IPS DF 19.7 (cell line): ENCODE measurements at places on chromosomes 16 and 17.
A peak's percentile ranks its signal among the peaks of the same experiment; 100 is the strongest.

- DNase-seq: no peak
Observed at GRCh38 chr16:89537549-89537925, 22.9 kb upstream of the RPL13 start.

DNA sequence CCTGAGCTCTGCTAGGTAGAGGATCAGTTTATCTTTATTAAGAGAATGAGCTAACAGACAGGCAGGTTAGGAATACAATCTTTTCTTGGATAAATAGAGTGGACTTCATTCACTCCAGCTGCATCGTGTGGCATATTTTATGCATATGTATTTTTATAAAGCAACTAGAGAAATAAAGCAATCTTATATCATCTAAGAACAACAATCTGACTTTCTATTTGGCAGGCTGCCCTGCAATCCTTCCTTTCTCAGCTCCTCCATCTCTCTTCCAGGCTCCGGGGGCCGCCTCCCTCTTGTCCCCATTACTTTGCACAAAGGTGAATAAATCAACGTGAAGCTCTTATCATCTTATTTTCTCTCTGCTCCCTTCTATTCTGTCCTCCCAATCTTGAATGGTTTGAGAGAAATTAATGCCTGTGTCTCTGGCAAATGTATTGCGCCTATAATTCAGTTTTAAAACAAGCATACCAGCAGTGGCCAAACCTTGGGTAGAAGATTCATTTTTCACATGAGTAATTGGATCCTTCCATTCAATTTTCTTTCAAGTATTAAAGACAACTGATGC lies 64.5 kb downstream of the HS3ST3A1 start:
- DNase-seq: no peak

GRCh38 chr17:57662644-57663308 lies 82.3 kb downstream of the CCDC182 start:
- DNase-seq: peak; percentile 72

- DNase-seq: no peak
Observed at GRCh38 chr16:2675021-2675420, 7.3 kb upstream of the KCTD5 start.

DNA sequence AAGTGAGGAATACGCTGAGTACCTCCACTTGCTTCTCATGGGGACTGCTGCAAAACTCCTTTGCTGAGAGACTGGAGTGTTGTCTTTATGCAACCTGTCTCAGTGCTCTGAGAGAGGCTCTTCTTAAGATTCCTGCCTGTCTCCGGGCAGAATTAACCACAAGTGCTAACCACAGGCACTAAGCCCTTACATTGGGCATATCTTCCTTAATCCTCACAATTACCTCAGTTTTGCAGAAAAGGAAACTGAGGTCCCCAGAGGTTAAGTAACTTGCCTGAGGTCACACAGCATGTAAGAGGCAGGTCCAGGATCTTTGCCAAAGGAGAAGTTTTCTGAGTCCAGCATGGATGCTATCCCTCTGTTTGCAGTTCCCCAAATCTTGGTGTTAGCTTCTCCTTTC lies 86.0 kb downstream of the GP2 start:
- no peak for DNase-seq

- DNase-seq: no peak
Observed at GRCh38 chr17:8806926-8807550, 7.9 kb upstream of the MFSD6L start.

- DNase-seq: no peak
Observed at GRCh38 chr17:2138318-2138717, 83.4 kb downstream of the HIC1 start.

DNA sequence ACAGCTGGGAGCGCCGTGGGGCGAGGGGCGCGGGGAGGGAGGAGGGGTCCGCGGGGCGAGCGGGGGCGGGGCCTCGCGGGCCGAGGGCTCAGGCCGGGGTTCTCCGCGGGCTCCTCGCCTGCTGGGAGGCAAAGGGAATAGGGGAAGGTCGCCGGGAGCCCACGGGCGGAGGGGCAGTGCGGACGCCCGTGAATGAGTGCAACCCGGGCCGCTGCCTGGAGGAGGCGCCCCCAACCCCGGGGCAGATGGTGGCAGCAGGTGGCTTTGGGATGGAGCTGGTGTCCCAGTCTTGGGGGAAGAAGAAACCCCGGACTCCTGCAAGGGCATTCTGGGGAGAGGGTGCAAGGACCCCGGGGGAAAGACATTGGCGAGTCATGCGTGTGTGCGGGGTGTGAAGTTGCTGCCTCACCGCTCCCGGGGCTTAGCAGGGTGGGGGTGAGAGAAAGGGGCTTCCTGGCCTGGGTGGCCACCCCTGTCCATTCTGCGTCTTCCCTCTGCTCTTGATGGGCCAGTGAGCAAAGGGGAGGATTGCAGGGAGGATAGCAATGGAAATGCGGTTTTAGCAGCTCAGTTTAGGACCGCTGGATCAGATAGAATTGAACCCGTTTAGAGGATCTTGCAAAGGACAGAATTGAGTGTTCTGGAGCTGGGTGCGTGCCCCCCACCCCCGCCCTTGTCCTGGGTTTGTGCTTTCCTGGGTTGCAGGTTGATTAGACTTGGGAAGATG lies 526 bp downstream of the KIAA0513 start:
- no peak for DNase-seq

GRCh38 chr17:34578016-34578415 lies 1.4 kb upstream of the TMEM132E start:
- DNase-seq: no peak

DNA sequence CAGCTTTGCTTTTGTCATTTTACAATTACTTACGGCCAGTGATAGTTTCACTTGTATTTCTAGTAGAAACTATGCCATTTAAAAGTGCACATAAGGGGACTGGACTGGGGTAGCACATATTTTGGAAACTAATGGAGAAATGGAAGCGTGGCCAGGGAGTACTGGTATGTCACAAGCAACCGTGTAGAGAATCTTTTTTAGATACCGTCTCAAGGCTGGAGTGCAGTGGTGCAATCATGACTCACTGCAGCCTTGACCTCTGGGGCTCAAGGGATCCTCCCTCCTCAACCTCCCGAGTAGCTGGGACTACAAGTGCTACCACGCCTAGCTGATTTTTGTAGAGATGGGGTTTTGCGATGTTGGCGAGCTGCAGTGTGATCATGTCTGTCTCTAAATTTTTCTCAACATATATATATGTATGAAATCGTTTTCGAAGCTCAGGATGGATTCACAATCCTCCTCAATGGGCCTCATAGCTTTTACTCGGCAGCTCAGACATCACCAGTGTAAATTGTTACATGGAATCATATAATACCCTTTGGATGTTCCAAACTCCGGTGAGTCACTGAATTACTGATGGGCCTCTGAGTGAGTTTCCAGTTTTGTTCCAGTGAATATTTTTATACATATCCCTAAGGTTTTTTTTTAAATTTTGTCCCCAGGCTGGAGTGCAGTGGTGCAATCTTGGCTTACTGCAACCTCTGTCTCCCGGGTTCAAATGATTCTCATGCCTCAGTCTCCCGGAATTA lies 51.7 kb downstream of the ZNF778 start:
- no peak for DNase-seq

DNA sequence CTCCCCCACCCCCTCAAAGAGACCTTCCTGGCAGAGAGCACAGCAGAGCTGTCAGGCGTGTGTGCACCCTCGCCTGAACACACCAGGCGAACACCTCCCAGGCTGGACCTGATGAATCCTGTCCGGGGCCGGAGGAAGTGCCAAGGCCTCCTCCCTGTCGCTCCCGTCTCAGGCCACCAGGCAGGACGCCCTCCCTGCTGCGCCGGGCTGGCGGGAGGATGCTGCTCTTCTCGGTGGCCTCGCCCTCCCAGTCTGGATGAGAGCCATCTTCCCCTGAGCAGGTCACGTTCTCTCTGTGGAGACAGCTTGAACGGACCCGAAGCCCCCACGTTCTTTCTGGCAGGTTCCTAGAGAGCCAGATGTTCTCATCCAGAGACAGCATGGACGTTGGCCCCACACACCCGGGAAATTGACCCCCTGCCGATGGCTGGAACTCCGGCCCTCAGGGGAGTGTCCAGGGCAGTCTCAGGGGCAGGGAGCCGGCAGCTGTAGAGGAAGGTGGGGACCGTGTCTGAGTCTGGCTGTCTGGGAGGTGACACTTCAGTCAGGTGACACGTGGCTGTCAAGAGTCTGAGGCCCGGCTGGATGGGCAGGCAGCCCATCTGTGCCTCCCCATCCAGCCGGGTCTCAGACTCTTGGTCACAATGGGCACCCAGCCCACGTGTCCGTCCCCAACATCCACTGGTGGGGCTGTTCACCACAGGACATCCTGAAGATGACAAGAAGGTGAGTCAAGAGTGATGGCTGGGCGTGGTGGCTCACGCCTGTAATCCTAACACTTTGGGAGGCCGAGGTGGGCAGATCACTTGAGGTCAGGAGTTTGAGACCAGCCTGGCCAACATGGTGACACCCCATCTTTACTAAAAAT lies 5.0 kb upstream of the TIMP2 start:
- no peak for DNase-seq

GRCh38 chr16:87442581-87442966 lies 50.2 kb downstream of the ZCCHC14 start:
- DNase-seq: no peak

GRCh38 chr17:67360880-67361279 lies 5.5 kb downstream of the PSMD12 start:
- no peak for DNase-seq

DNA sequence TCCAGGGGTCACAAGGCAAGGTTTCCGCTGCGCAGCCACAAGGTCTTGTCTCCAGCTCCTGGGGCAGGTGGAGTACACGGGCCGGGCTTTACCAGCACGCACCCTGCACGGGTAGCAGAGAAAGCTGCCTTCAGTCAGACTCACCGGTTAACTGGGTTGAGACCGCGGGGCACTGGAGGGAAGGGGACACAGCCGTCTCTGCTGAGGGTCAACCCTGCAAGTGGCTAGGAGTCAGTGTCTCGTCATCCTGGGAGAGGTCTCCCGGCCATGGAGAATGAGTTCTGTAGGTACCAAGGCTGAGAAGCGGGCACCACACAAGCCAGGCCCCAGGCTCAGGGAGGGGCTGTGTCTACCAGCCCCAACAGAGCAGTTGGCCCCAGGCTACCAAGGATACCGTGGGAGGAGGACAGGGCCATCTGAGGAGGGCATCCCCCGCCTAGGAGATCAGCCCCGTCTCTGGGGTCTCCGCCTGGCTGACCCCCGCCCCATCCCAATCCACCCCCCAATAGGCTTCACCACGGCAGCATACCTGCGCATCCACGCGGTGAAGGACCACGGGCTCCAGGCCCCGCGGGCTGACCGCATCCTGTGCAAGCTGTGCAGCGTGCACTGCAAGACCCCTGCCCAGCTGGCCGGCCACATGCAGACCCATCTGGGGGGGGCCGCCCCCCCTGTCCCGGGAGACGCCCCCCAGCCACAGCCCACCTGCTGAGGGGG lies 2.8 kb upstream of the PRRT2 start:
- no peak for DNase-seq

DNA sequence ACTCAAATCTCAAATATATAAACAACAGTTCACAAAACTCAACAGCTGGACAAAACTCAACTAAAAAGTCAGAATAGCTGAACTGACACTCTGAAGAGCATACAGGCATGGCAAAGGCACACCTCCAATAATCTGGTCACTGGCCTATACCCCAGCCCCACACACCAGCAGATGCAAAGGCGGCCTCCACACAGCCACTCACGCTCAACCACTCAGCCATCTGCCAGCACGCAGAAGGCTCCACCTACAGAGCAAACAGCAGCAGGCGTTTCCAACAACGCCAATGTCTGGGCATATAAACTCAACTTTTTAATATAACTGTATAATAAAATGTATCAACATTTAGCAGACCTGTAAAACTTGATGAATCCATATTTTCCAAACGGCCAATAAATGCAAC lies 17.2 kb downstream of the USP7 start:
- DNase-seq: no peak

DNA sequence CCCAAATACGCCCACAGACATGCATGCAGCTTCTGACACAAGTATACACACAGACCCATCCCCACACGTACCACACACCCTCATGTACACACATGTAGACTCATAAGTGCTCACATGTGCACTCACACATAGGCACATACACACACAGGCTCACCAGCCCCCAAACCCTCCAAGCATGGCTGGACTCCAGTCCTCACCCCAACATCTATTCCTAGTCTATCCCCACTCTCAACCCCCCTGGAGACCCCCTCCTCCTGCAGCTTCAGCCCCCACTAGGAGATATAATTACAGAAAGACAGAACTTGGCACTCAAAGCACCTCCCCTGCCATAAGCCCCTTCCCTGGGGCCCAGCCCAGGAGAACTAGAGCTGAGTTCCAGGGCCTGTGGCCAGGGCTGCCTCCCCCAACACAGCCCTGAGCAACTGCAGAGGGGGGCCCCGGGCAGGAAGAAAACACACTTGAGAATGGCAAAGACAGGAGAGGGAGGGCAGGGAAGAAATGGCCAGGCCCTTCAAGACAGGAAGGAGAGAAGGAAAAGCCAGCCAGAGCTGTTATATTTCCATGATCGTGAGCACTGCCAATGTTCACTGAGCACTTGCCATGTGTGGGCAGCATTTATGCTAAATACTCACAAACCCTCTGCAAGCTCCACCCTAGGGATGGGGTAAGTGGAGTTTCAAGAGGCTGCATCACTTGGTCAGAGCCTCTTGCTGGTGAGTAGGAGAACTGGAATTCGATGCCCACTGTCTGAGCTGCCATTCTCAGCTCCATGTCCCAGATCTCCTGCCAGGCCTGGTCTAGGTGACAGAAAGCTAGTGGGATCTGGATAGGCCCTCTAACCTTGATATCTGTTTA lies 224.5 kb downstream of the ZNF423 start:
- DNase-seq: no peak

GRCh38 chr16:83513008-83513755 lies 294.6 kb upstream of the HSBP1 start:
- no peak for DNase-seq

- no peak for DNase-seq
Observed at GRCh38 chr17:57084361-57084801, 665 bp upstream of the AKAP1 start.

DNA sequence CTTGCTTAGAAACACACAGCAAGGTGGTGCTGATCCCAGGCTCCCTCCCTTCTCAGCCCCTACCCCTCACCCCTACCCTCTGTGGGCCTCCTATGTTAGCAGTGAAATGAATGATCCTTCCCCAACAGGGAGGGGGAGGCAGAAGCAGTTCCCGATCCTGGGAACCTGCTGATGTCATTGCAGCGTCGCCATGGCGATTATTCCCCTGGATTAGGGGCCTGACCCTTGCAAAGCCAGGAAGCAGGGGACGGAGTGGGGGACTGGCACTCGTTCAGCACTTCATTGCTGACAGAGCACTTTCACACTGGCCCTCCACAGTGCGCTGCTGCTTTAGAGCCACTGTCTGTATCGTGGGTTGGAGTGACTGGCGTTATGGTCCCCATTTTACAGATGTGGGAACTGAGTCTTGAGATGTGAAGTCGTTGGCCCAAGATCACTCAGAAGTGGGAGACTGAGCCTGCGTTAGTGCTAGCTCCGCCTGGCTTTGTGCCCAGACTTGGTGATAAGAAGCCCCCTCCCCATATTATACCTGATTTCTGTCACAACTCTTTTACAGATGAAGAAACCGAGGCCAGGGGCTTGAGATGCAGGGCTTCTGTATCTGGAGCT lies 26.6 kb downstream of the LASP1 start:
- DNase-seq: no peak

DNA sequence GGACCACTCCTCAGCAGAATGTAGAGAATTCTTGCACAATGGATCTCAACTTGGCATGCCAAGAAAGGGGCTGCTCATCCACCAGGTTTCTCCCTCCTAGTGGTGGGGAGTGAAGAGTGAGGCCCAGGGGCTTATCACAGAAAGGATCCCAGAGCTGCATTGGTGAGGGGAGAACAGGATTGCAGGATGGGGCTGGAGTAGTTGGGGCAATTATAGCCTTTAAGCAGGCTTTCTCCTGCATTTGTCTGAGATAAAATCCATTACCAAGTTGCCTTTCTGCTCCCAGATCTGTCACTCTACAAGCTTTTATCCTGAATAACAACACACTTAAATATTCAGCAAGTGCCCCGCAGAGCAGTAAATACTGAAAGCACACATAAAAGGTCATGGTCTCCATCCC lies 130.8 kb upstream of the CES5A start:
- no peak for DNase-seq
